Ammon's horn (tissue), 1 donor: ENCODE measurements at places on chromosomes 6 and 20.
A peak's percentile ranks its signal among the peaks of the same experiment; 100 is the strongest.

DNA sequence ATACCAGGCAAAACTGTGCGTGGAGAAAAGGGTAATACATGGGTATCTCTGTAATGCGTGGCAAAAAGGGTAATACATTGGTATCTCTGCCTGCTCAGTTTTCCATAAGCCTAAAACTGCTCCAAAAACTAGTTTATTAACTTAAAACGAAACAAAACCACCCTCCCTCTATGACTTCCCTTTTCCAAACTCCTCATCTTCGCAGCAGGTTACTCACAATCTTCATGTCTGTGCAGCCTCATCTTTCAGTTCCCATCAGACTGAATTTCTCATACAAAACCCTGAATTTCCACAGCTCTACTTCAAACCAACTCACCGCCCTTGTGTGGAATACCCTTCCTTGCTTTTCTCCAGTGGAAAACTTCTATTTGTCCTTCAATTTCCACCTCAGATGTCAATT, 199.4 kb downstream of the PHACTR1 start:
- DNase-seq, result no peak

DNA sequence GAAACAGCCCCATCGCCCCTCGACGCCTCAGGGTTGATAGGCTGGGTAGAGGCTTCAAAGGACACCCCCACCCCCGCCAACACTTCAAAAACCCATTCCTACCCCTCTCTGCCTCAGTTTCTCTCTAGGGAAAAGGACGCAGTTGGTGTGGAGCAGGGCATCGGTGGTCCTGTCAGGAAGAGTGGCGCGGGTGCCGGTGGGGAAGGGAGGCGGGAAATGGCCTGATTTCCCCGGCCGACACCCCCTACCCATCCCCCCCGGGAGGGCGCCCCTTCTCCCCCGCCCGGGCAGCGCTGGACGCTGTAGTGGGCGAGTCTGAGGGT, 367 bp downstream of the NRSN2 start:
- no peak for DNase-seq

DNA sequence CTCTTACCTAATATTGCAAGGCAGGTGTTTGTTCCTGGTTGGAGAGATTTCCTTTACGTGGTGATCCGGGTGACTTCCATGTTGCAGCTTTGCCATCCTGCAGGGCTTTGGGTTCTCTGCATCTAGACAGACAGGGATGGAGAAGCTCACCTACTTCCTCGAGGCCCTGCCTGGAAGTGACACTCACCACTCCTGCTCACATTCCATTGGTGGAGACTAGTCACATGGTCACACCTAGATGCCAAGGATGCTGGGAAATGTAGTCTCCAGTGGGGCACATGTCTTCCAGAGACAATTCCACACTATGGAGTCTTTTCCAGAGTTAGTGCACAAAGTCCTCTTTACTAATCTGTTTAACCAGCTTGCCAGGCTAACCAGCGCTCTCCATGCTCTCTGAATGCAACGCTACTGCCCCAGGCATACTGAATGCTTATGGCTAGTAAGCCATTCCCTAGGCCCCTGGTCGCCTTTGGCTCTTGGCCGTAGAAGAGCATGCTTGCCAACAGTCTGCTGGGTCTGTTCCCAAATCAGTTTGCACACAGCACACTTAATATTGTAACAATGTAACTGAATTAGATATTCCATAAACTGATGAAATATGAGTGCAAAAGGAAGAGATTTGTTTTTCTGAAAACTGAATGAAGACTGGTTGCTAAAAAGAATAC, 6.7 kb upstream of the KCNK15 start:
- DNase-seq, result peak; percentile 93

DNA sequence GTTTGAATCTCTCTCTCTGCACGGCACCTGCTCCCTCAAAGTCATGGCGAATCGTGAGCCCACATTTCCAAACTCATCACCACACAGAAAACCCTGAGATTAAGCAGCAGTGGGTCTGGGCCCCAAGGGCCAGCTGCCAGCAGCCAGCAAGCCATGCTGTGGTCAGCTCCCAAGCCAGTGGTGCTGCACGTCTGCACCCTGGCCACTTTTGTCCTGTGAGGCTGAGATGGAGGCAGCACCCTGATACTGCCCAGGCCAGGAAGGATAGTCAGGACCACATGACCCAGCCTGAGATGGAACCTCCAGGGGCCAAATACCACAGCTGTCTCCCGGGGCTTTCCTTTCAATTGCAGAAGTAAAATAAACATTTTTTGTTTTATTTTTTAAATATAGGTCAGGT, 93.9 kb downstream of the PRND start:
- DNase-seq, result no peak

DNA sequence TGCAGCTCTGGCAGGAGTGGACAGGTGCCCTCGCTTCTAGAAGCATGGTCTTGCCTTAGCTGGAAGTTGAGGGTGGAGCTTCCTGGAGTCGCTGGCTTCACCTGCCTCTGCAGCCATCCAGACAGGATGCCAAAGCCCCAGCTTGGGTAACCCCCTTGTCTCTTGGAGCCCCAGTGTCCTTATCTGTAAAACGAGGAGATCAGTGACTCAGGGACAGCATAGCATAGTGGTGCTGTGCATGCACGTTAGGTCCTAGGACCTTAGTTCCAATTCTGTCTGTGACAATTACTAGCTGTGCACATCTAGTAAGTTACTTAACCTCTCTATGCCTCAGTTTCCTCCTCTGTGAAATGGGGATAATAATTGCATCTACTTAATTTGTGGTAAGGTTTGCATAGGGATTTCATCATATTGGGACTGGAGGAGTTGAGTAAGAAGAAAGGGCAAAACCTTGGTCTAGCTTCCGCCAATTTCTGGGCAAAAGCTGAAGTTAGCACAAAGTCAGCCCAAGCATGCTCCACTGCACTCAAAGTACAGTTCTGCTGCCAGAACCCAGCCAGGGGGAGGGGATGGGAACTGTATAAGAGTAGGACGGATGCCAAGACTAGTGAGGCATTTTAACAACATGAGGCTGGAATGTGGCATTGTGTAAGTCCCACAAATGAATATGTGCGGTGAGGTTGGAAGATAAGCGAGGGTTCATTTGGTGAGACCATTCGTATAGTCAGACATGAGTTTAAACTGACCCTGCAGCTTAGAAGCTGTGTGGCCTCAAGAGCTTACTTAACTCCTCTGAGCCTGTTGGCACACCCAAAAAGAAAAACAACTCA, 24.5 kb downstream of the TOX2 start:
- peak; percentile 29 for DNase-seq

DNA sequence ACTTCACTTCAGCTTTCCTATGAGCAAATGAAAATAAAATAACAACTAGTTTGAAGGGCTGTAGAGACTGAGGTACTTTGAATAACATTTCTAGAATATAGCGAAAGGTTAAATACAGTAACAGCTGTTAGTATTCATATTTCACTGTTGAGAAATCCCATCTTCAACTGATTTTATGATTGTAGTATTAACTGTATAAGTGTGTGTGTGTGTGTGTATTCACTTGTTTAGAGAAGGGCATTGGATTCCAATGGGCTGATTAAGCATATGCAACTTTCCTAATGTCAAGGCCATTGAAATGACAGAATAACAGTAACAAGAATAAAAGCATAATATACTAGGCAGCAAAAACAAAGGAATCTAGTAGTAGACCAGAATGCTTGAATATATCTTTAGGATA, 957.5 kb upstream of the EPHA7 start:
- DNase-seq, result no peak

GRCh38 chr20:22333885-22334545, 250.4 kb downstream of the FOXA2 start:
- peak; percentile 67 for DNase-seq

GRCh38 chr6:75201901-75202672, 3.8 kb downstream of the COL12A1 start:
- no peak for DNase-seq

DNA sequence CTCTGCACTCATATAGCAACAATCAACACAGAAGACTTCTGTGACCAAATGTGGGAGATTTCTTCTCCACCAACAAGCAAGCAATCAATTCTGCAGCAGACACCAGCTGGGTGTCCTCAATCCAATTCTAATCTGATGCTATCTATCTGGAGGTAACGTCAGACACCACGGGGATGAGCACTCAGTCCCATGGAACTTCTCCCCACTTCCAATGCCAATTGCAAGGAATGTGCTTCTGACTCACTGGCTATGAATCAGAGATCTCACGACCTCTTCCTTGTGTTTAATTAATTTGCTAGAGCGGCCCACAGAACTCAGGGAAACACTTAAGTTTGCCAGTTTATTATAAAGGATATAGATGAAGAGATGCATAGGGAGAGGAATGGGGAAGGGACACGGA, 103.5 kb upstream of the SIRPG start:
- DNase-seq, result no peak

DNA sequence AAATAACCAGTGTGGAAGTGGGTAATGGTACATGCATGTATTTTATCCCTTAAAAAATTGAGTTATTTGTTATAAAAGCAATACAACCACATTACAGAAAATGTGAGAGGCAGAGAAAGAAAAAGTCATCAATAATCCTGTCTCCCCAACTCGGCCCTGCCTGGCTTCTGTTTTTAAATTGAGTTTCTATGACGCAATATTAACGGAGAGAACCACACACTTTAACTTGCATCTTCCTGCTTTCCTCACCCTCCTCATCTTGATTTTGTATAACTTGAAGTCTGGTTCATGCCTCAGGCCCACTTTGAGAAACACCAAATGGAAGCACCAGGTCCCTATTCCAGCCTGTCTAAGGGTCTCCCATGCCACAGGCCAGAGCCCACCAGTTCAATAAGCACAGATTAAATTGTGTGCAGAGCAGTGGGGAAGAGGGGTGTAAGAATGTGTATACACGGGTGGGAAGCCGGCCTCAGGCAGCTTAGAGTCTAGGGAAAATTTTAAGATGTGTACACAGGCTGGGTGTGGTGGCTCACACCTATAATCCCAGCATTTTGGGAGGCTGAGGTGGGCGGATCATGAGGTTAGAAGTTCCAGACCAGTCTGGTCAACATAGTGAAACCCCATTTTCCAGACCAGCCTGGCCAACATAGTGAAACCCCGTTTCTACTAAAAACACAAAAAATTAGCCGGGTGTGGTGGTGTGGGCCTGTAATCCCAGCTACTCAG, 15.9 kb downstream of the KCNK5 start:
- no peak for DNase-seq

DNA sequence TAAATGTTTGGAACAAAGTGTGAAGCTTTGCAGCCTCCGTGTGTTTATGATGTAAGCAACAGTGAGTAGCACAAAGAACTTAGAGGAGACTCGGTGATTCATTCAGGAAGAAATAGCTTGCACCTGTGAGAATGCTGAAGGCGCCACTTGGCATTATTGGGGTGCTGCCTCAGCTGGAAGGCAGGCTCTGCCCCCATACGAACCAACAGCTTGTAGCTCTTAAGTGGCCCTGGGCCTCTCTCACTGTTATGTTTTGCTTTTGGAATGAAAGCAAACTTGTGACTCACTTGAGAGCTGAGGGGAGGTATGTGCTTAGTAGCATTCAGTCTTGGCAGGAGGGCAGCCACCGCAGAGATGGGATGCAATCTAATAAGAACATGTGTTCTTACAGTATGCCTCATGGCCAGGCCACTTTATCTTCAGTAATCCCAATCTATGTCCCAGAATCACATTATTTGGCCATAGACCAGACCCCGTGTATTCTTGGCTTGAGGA, 310.7 kb downstream of the EYA4 start:
- no peak for DNase-seq

GRCh38 chr6:95547043-95547442, 30.3 kb upstream of the MANEA start:
- no peak for DNase-seq

GRCh38 chr20:34600892-34601653, 42.6 kb downstream of the MAP1LC3A start:
- DNase-seq, result no peak
